NCI-H1694 (cell line): ENCODE measurements at places on chromosomes 16 and 17.

DNA sequence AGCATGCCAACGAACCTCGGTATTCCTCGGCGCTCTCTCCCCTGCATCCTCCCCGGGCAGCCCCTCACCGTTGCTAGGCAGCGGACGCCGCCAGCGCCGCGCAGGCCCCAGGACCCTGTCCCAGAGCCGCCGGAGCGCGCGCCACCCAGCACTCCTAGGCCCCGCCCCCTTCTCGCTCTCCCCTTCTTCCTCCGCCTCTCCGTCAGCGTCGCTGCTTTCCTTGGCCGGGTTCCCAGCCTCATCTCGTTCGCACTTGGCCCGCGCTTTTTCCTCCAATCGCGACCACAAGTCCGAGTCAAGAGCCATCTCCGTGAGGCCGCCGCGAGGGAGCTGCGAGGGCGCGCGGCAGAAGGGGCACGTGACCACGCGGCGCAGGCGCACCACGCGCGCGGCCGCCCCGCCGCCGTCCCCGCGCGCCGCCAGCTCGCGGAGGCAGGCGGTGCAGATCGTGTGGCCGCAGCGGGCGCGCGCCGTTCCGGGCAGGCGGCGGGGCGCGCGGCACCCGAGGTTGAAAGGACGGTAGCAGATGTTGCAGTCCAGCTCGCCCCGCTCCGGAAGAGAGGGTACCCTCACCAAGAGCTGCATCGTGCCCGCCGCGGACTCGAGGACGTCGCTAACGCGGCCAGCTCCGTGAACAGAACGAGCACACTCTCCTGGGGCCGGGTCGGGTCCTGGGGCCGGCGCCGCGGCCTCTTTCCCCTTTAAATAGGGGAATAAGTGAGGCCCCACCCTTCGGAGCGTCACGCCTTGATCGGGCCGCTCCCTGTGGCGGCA is at the start of gene RNF227:
TSS of gene RNF227 (minus strand) at position 679 of the 774 bp plus-strand sequence. CDS start at position 585, 94 bp downstream.
- DNase-seq = peak; percentile 90

- no peak for DNase-seq
These were observed 33.2 kb upstream of the USP7 start for GRCh38 chr16:8996891-8997290.

DNA sequence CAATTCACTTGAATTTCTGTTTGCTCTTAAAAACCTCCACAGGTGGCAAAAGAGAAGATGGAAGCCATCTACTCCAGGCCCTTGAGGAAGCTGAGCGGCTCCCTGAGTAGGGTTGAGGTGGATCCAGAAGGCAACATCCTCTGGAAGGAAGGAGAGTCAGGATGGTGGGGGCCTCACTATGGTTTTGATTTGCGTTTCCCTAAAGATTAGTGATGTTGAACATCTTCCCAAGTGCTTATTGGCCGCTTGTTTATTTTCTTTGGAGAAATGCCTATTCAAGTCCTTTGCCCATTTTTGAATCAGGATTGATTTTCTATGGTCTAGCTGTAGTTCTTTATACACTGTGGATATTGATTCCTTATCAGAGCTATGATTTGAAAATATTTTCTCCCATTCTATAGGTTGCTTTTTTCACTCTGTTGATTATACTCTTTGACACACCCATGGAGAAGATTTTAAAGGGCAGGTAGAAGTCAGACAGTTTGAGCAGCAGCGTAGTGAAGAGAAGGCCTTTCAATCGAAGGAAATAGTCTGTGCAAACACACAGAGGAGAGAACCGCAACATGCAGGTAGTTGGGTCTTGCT is 58.6 kb downstream of the WSB1 start:
- DNase-seq = no peak

- DNase-seq = peak; percentile 32
These were observed 128.0 kb upstream of the PLCG2 start for GRCh38 chr16:81650982-81651562.

DNA sequence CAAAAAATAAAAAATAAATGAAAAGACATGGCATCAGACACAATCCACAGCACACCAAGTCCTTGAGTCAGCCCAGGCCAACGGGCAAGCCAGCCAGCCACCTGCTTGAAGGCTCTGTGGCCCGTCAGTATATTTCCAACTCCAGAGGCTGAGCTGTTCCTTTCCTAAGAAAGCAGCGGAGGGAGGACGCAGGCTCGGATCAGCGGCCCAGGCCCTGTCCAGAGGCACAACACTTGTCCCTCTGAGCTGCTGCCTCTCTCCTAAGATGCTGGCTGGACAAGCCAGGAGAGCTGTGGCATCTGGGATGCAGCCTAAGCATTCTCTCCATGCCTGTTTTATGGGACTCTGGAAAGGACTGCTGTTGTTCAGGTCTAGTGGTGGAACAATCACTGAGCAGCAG is 14.8 kb upstream of the NLRC3 start:
- no peak for DNase-seq

GRCh38 chr16:15822957-15823356 is 33.9 kb downstream of the MYH11 start:
- peak; percentile 54 for DNase-seq

GRCh38 chr17:40791111-40791510 is 8.6 kb downstream of the KRT28 start:
- DNase-seq = no peak

DNA sequence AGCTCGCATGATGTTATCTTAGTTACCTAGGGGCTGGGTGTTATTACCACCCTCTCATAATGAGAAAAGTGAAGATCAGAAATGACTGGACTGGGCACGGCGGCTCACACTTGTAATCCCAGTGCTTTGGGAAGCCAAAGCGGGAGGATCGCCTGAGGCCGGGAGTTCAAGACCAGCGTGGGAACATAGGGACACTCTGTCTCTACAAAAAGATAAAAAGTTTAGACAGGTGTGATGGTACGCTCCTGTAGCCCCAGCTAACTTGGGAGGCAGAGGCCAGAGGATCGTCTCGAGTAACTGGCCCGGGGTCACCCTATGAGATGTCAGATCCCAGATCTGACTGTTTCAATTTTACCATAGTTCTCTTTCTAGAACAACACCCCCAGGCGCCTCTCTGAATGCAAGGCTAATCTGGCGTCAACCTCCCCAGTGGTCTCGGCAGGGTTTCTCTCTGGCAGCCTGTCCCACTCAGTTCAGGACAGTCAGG is 1.9 kb upstream of the CCDC102A start:
- no peak for DNase-seq
